ENCODE measurements at places on chromosomes 13 and 19.

DNA sequence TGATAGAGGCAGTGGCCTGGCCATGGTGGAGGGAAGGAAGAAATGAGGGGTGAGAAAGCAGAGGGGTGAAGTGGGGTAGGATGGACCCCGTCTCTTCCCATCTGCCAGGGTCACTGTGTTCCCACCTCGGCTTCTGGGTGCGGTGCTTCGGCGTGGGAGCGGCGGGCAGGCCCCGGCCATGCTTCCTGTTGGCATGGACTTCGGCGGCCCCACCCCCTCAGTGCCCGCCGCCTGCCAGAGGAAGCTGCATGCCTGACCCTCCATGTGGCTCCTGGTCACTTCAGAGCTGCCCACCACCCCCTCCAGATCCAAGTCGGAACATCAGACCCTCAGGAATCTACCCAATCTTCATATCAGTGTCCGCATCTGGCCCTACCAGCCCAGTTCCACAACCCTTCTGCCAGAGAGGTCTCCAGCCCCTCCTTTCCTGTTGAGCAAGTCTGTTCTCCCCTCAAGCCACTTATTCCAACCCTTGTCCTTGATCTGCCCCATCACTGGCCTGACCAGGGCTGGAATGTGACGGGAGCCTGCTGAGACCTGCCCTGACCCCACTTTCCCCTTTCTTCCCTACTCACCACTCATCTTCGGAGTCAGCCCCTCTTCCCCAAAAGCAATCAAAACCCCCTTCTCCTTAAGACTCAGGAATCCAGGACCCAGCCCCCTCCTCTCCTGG, 1.5 kb downstream of the KCNN4 start:
- no peak for DNase-seq

GRCh38 chr13:36998624-36999041, 507 bp downstream of the ALG5 start:
- peak; percentile 26 for DNase-seq

GRCh38 chr13:31037874-31038500, 105.5 kb downstream of the TEX26 start:
- no peak for DNase-seq

GRCh38 chr13:97491452-97491851, 57.5 kb downstream of the RAP2A start:
- no peak for DNase-seq

GRCh38 chr19:56120002-56120370, 1.1 kb downstream of the ZNF787 start:
- DNase-seq, result no peak

GRCh38 chr19:16263141-16263761, 61.4 kb upstream of the KLF2 start:
- DNase-seq, result no peak

- DNase-seq, result no peak
Observed at GRCh38 chr19:45195764-45196163, 17.2 kb downstream of the BLOC1S3 start.

- no peak for DNase-seq
Observed at GRCh38 chr19:45200568-45200967, 22.0 kb downstream of the BLOC1S3 start.
